Vagina (tissue), 2 donors: ENCODE measurements at places on chromosomes 1 and 21.

- no peak for DNase-seq
- H3K27ac ChIP-seq: no peak overlapping the region
- H3K4me1 ChIP-seq: no peaks in the 10 kb centered on the region
- H3K4me3 ChIP-seq: no peak overlapping the region
- H3K36me3 ChIP-seq: no peaks in the 10 kb centered on the region
Observed at GRCh38 chr1:37434292-37435225, 39.8 kb upstream of the ZC3H12A start.

DNA sequence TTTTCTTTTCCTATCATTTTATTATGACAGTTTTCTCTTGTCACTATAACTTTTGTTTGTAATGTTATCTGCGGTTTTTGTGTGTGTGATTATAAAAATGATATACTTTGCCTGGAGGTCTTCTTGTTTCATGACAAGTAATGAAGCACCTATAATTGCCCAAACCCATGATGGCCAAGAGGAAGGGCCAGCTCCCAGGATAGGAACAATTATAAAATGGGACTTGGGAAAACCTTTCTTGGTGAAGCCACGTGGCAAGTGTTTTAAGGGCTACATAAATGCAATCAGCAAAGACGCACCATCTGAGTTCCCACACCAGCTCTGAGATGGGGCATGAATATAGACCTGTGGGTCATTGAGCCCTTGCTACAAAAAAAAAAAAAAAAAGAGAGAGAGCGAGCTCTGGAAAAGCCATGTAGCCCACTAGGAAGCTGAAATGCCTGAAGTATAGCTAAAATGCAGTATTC lies 462.6 kb upstream of the RUNX1 start:
- no peaks in the 10 kb centered on the region for H3K36me3 ChIP-seq
- no peak overlapping the region for H3K4me3 ChIP-seq

DNA sequence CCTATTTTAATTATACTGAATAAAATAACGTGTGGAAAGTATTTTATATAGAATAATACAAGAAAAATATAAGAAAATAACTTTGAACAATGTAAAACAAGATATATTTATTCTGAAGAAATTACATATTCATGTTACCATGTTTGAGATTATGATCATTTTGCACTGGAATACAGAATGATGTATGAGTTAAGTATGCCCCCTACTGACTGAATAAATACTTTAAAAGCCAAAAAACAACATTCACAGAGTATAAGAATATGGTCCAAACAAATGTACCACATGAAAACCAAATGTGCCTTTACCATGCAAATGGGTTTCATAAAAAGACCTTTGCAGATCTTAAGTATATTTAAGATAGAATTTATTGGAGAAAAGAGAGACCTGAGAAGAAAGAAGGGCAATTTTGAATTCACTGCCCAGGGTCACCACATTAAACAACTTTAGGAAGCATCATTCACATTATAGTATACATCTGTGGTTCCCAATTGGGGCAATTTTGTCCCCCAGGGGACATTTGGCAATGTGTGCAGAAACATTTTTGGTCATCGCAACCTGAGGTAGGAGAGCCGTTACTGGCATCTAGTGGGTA lies 136.6 kb upstream of the GFI1 start:
- no peak overlapping the region for H3K4me3 ChIP-seq
- no peaks in the 10 kb centered on the region for H3K36me3 ChIP-seq
- H3K4me1 ChIP-seq: no peaks in the 10 kb centered on the region

DNA sequence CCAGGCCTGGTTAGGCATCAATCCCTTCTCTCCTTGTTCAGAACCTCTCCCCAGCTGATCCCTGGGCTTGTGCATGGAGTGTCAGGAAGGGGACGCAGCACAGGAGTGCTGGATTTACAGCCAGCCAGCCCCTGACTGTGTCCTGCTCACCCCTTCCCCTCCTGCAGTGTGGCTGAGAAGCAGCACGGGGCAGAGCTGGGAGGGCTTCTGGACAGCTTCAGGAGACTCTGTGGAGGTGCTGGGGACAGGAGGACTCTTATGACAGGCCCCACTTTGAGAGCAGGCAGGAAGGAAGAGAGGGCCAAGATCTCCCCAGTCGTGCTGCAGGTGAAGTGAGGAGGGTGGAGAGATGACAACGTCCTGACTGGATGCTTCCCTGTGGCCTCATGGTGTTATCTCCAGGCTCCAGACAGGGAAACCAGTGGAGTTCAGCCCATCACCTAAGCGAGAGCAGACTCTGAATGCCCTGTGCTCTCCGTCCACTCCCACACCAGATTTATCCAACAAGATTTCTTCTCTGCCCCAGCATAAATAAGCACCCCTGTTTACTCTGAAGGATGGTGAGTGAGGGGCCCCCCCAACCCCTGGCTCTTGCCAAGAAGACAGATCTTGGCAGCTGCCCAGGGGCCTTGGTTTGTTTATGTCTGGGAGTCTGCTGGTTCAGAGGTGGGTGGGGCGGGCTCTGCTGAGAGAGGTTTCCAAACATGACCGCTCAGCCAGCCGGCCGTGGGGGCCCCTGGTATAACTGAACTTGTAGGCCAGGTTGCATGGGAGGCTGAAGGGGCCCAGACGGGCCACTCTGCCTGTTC lies 21.3 kb downstream of the TMCC2 start:
- peak overlapping the region; percentile 7 for H3K27ac ChIP-seq
- H3K27me3 ChIP-seq: no peaks in the 10 kb centered on the region
- H3K4me3 ChIP-seq: no peak overlapping the region
- no peak for DNase-seq
- no peaks in the 10 kb centered on the region for H3K36me3 ChIP-seq
- peaks cover 25% of the 10 kb centered on the region for H3K4me1 ChIP-seq

DNA sequence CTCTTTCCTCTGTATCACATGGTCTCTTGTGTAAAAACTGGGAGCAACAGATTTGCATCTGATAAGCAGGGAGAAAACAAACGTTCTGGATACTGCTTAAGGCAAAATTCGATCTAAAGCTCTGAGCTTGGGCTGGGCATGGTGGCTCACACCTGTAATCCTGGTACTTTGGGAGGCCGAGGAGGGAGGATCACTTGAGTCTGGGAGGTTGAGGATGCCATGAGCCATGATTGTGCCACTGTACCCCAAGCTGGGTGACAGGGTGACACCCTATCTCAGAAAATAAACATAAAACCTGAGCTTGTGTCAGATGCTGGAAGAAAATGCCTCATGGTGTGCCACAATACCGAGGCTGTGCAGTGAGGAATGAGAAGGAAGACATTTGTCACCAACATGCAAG lies 73.9 kb downstream of the SCCPDH start:
- no peaks in the 10 kb centered on the region for H3K36me3 ChIP-seq
- H3K4me3 ChIP-seq: no peak overlapping the region
- no peak for DNase-seq
- H3K27me3 ChIP-seq: no peaks in the 10 kb centered on the region
- H3K4me1 ChIP-seq: peaks cover 14% of the 10 kb centered on the region

GRCh38 chr21:31161157-31161556 lies 122.9 kb upstream of the KRTAP19-8 start:
- H3K36me3 ChIP-seq: no peaks in the 10 kb centered on the region
- no peak for DNase-seq
- H3K27ac ChIP-seq: no peak overlapping the region
- H3K27me3 ChIP-seq: no peaks in the 10 kb centered on the region
- no peaks in the 10 kb centered on the region for H3K4me1 ChIP-seq

- H3K27ac ChIP-seq: no peak overlapping the region
- H3K4me3 ChIP-seq: no peak overlapping the region
- H3K4me1 ChIP-seq: peaks cover 37% of the 10 kb centered on the region
- no peaks in the 10 kb centered on the region for H3K36me3 ChIP-seq
Observed at GRCh38 chr1:28578696-28579218, 13.3 kb upstream of the RAB42 start.

DNA sequence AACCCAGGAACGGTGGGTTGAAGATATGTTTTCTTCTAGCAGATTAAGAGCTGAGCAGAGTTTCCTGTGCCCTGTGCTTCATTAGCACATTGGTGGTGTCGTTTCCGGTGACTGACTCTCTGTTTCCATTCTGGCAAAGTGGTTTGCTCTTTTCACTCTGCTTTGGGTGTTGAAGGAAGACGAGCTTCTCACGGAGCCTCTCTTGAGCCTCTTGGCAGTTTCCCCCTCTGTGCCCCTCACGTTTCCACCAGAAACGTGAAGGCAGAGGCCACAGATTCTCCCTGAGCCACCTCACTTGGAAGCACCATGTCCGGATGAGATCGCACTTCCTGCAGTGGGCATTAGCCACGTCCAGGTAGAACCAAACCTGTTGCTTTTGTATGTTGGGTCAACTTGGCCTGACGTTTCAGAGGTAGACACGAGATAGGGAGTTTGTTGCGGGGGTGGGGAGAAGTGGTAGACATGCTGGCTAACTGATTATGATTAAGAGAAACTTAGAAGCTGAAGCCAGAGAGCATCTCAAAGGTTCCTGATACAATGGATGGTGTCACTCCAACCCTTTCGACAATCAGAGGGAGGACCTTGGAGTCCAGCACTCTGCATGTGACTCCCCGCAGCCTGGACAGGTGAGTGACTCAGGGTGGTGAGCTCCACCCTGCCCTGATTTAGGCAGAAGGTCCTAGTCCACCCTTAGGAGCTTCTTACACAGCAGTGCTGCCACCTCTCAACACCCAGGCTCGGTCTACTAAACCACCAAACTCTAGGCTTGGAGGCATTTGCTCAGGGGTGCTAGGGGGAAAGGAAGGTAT lies at the start of gene LAX1:
LAX1 (plus strand) TSS at position 155 of the 809 bp plus-strand sequence; CDS start at position 538, 383 bp downstream.
- H3K27me3 ChIP-seq: no peaks in the 10 kb centered on the region
- peak within 1 kb of the TSS; percentile 10 for H3K4me3 ChIP-seq
- H3K27ac ChIP-seq: no peak within 1 kb of the TSS
- no peaks in the 10 kb centered on the region for H3K36me3 ChIP-seq
- DNase-seq: no peak

- no peak overlapping the region for H3K27ac ChIP-seq
- H3K4me3 ChIP-seq: no peak overlapping the region
- H3K27me3 ChIP-seq: no peaks in the 10 kb centered on the region
- peaks cover 7% of the 10 kb centered on the region for H3K36me3 ChIP-seq
Observed at GRCh38 chr1:186965847-186966246, 137.1 kb downstream of the PLA2G4A start.

- DNase-seq: no peak
- H3K4me1 ChIP-seq: no peaks in the 10 kb centered on the region
- H3K4me3 ChIP-seq: no peak overlapping the region
Observed at GRCh38 chr1:232571523-232571922, 58.4 kb downstream of the SIPA1L2 start.

GRCh38 chr1:157771661-157772425 lies 5.1 kb downstream of the FCRL2 start:
- H3K4me1 ChIP-seq: no peaks in the 10 kb centered on the region
- no peak overlapping the region for H3K4me3 ChIP-seq
- H3K36me3 ChIP-seq: no peaks in the 10 kb centered on the region
- H3K27me3 ChIP-seq: no peaks in the 10 kb centered on the region
- no peak for DNase-seq
- H3K27ac ChIP-seq: no peak overlapping the region

DNA sequence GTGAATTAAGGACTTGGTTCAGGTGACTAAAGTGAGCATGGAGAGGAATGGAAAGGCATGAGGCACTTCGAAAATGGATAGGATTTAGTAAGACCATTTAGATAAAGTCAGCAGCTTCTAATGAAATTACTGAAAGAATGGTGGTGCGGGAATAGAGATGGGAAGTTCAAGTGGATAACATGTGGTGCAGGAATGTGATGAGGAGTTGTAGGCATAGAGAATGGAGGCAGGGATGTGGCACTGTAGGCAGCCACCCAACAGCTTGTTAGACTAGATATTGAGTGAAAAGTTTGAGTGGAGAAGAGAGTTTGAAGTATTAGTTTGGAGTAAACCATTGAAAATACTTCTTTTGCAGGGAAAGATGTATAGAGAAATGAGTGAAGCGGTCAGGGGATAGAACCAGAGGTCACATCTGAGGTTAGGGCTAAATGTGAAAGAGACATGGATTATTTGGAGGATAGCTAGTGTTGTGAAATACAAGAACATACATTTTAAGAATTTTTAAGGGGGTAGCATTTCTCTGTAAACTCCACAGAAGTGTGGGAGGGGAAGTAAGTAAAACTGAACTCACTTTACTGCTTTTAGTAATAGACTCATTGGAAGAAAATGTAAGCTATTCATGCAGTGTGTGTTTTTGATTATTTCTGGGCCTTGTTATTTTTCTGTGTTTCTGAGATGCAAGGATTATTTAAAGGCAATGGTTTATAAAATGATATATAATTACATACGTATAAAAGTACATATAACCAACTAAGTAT lies 46.2 kb downstream of the DYRK1A start:
- no peaks in the 10 kb centered on the region for H3K36me3 ChIP-seq
- peak overlapping the region; percentile 46 for H3K27ac ChIP-seq
- H3K4me1 ChIP-seq: peaks cover 100% of the 10 kb centered on the region

GRCh38 chr1:214859647-214860046 lies 222.9 kb upstream of the KCNK2 start:
- no peak overlapping the region for H3K4me3 ChIP-seq
- no peak overlapping the region for H3K27ac ChIP-seq
- DNase-seq: no peak
- H3K4me1 ChIP-seq: no peaks in the 10 kb centered on the region

GRCh38 chr1:230163719-230164118 lies 96.7 kb downstream of the GALNT2 start:
- H3K4me3 ChIP-seq: no peak overlapping the region
- H3K27me3 ChIP-seq: no peaks in the 10 kb centered on the region
- no peak for DNase-seq
- no peak overlapping the region for H3K27ac ChIP-seq
- H3K36me3 ChIP-seq: no peaks in the 10 kb centered on the region

DNA sequence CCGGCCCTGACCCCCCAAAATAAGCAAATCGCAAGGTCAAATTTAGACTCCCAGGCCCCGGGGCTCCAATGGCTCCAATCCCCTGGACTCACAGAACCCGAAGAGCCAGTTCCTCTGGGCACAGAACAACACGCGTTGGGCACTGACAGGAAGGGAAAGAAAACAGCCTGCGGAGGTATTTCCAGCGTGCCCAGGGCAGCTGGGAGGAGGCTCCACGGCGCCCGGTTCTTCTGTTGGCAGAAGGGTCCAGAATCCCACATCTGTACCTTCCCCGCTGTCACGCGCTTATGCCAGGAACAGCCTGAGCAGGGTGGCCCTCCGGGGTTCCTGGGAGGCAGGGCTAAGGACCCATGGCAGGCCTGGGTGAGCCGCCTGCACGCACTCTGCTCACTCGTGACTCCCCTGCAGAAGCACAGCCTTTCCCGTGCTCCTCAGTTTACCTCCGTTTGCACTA lies 85.5 kb downstream of the RIPK4 start:
- H3K4me3 ChIP-seq: no peak overlapping the region
- peak overlapping the region; percentile 84 for H3K27ac ChIP-seq
- DNase-seq: no peak

GRCh38 chr1:204660509-204660908 lies 25.0 kb downstream of the LRRN2 start:
- no peak overlapping the region for H3K27ac ChIP-seq
- H3K4me1 ChIP-seq: no peaks in the 10 kb centered on the region
- no peaks in the 10 kb centered on the region for H3K27me3 ChIP-seq
- no peak overlapping the region for H3K4me3 ChIP-seq
- no peak for DNase-seq

- no peak overlapping the region for H3K4me3 ChIP-seq
- no peaks in the 10 kb centered on the region for H3K4me1 ChIP-seq
- H3K27ac ChIP-seq: no peak overlapping the region
- H3K36me3 ChIP-seq: no peaks in the 10 kb centered on the region
- no peaks in the 10 kb centered on the region for H3K27me3 ChIP-seq
Observed at GRCh38 chr1:83807821-83808220, 191.1 kb downstream of the TTLL7 start.

- H3K27ac ChIP-seq: peak overlapping the region; percentile 46
- H3K36me3 ChIP-seq: no peaks in the 10 kb centered on the region
- H3K27me3 ChIP-seq: no peaks in the 10 kb centered on the region
- no peak for DNase-seq
- H3K4me3 ChIP-seq: no peak overlapping the region
- peaks cover 80% of the 10 kb centered on the region for H3K4me1 ChIP-seq
Observed at GRCh38 chr1:183090391-183091006, 67.3 kb downstream of the LAMC1 start.

- H3K27me3 ChIP-seq: no peaks in the 10 kb centered on the region
- no peak for DNase-seq
- no peak overlapping the region for H3K4me3 ChIP-seq
- no peaks in the 10 kb centered on the region for H3K4me1 ChIP-seq
Observed at GRCh38 chr21:15422783-15423182, 307.0 kb upstream of the USP25 start.
